T-helper 2 cell (primary cell): ENCODE measurements at places on chromosomes 7 and 10.
A peak's percentile ranks its signal among the peaks of the same experiment; 100 is the strongest.

- no peak for DNase-seq
Observed at GRCh38 chr10:33321516-33321915, 13.0 kb downstream of the NRP1 start.

DNA sequence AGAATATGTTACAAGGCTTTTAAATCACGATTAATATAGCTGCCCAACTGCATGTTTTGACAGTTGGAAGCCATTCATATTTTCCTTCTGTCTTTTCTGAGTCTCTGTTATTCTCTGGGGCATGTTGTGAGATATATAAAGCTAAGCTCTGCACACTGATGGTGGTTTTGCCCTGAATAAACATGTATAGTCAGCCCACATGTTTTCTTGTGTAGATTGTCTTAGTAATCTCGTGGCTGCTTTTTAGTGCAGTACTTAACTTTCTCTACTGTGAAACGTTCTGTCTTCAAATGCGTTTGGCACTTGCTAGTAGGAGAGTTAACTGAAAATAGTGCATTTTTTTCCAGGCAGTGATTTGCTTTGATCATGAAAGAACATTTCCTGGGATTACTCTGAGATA, 268.5 kb downstream of the DNAJB9 start:
- DNase-seq = no peak

DNA sequence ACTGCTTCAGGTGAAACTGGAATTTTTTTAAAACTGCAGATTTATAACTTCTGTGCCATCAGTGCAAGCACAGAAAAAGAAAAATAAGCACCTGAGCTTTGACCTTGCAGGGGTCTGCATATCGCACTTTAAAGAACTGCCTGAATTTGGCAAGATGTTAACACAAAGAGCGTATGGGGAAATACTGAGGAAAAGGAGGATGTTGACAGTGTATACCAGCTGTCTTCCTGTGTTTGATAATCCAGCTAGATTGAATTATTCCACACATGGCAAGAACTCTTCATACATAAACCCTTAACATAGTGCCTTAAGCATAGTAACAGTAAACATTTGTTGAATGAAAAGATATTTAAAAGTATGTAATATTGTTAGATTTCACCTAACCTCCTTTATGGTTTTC, 30.0 kb downstream of the SMC3 start:
- no peak for DNase-seq

- DNase-seq = peak; percentile 73
Observed at GRCh38 chr10:122490786-122491680, 29.7 kb downstream of the HTRA1 start.
